ENCODE measurements at places on chromosomes 4 and X. TPM values are rescaled to one million over a fixed set of nuclear protein-coding genes. Genes with fewer than 3 reads are reported as not detected.

GRCh38 chrX:47217121-47217851 is 1.2 kb upstream of the CDK16 start:
- DNase-seq = no peak
- H3K4me1 ChIP-seq = peaks cover 6% of the 10 kb centered on the region
- no peaks in the 10 kb centered on the region for H3K27me3 ChIP-seq

DNA sequence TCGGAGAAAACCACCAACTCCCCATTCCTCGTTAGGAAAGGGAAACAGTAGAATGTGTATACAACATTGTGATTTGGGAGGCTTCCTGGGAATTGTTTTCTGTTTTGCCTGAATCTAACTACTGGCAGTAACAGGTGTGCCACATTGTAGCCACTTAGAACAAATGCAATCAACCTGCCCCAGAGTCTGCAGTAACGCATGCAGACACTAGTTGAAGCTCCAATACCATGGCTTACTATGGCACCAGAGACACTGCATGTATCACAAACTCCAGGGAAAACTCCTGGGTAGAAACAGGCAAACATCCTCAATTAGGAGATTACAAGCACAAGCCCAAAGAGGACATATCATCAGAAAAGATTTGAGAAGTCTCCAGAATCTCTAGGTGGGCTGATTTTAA is 154.2 kb upstream of the NEIL3 start:
- no peaks in the 10 kb centered on the region for H3K4me1 ChIP-seq
- H3K27me3 ChIP-seq = no peaks in the 10 kb centered on the region
- H3K27ac ChIP-seq = no peak overlapping the region
- no peaks in the 10 kb centered on the region for H3K36me3 ChIP-seq

DNA sequence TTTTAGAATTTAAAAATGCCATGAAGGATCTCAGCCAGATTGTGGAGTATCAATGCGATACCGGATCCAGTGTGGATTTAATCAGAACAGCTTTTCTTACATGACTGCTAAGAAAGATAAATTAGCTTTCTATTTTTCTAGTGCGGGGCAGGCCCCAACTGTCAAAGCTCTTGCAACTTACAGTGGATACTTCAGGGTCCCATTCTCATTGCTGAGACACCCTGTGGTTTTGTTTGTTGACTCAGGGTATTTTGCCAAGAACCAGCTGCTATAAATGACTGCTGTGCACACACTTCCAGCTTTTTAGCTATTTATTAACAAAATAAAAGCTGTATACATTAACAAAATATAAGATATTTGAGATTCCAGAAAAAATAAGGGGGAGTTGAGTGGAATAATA is 166.4 kb downstream of the DCLK2 start:
- H3K4me1 ChIP-seq = no peaks in the 10 kb centered on the region
- no peak overlapping the region for H3K4me3 ChIP-seq
- H3K27ac ChIP-seq = no peak overlapping the region
- DNase-seq = no peak
- no peaks in the 10 kb centered on the region for H3K27me3 ChIP-seq

- H3K36me3 ChIP-seq = no peaks in the 10 kb centered on the region
- peak within 1 kb of the TSS; percentile 93 for H3K27ac ChIP-seq
- DNase-seq = peak; percentile 97
- H3K27me3 ChIP-seq = no peaks in the 10 kb centered on the region
- peak within 1 kb of the TSS; percentile 83 for H3K4me3 ChIP-seq
- H3K4me1 ChIP-seq = no peaks in the 10 kb centered on the region
Measured at GRCh38 chrX:136880452-136881013, at the start of gene RBMX. TSS of gene RBMX (minus strand) at chrX:136880725. CDS start at chrX:136879427, 1,298 bp downstream.

GRCh38 chrX:125204681-125205132 is 115.0 kb upstream of the TEX13C start:
- no peaks in the 10 kb centered on the region for H3K36me3 ChIP-seq
- no peaks in the 10 kb centered on the region for H3K4me1 ChIP-seq
- H3K4me3 ChIP-seq = peak overlapping the region; percentile 51
- H3K27ac ChIP-seq = no peak overlapping the region

DNA sequence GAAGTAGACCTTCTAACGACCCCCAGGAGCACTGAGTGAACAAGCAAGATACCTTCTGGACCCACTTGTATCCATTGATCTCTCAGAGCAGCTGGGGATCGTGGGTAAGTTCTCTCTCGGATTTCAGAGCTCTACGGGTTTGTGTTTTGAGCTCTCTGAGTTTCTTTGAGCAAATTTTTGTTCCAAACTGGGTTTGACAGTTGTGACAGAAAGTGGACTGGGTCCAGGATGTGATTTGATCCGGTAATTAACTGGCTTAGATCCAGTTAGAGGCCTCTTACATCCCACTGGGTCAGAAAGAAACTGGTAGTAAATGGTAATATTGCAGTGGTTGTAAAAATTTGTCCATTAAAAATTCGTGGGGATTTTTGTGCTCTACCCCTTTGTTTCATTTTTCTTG is 459.2 kb downstream of the INPP4B start:
- H3K4me1 ChIP-seq = no peaks in the 10 kb centered on the region
- H3K27me3 ChIP-seq = no peaks in the 10 kb centered on the region
- no peak for DNase-seq
- no peak overlapping the region for H3K27ac ChIP-seq

DNA sequence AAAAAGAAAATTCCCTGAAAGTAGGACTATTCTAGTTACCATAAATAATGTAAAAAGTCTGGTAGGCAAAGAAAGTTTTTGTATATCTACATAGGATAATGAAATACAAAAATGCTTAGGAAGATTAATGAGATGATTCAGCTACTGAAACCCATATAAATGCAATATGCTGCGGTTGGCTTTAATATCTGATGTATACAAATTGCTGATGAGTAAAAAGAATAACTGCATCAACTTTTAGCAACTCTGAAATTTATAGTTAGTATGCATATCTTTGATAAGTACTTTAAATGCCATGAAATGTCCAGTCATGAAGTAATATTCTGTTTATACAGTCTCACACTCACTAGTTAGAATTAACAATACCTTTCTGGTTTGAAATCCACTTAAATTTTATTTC is 404.8 kb downstream of the TLL1 start:
- H3K36me3 ChIP-seq = no peaks in the 10 kb centered on the region
- H3K27me3 ChIP-seq = no peaks in the 10 kb centered on the region
- no peak overlapping the region for H3K4me3 ChIP-seq
- DNase-seq = no peak
- H3K4me1 ChIP-seq = no peaks in the 10 kb centered on the region
- H3K27ac ChIP-seq = no peak overlapping the region

DNA sequence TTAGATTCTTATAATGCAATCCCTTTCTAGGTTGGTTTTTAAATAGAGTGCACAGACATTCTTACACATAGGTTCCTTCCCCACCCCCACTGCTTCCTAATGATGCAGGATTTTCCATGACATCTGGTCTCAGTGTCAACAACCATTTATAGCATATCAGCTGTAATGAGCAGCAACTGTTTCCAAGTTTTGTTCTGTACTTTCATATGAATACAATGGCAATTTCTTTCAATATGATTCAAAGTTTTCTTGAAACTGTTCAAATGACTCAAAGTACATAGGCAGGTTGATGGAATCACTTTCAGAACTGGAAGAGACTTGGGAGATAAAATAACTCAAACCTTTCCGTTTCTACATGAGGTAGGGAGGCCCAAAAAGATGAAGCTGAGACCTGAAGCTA is 220.7 kb downstream of the CAMK2D start:
- DNase-seq = no peak
- H3K27ac ChIP-seq = no peak overlapping the region
- no peaks in the 10 kb centered on the region for H3K36me3 ChIP-seq
- H3K4me3 ChIP-seq = no peak overlapping the region
- H3K4me1 ChIP-seq = no peaks in the 10 kb centered on the region
- H3K27me3 ChIP-seq = no peaks in the 10 kb centered on the region

DNA sequence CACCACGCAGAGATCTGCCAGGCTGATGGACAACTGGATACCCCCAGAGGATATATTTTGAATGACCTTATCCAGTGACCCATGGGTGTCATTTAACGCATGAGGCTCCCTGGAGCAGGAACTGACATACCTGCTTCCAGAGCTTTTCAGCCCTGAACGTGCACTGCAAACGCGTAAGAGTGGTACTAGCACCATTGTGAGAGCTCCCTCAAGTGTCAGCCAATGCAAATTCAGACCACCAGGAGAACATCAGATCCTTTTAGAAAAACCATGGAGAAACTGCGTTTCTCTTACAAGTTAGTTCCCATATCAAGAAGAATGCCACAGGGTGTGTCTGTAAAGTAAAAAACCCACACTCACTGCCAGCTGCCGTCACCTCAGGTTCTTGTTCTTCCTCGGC is 7.3 kb downstream of the TREX2 start:
- no peak overlapping the region for H3K4me3 ChIP-seq
- H3K36me3 ChIP-seq = no peaks in the 10 kb centered on the region
- no peaks in the 10 kb centered on the region for H3K27me3 ChIP-seq
- DNase-seq = peak; percentile 50

DNA sequence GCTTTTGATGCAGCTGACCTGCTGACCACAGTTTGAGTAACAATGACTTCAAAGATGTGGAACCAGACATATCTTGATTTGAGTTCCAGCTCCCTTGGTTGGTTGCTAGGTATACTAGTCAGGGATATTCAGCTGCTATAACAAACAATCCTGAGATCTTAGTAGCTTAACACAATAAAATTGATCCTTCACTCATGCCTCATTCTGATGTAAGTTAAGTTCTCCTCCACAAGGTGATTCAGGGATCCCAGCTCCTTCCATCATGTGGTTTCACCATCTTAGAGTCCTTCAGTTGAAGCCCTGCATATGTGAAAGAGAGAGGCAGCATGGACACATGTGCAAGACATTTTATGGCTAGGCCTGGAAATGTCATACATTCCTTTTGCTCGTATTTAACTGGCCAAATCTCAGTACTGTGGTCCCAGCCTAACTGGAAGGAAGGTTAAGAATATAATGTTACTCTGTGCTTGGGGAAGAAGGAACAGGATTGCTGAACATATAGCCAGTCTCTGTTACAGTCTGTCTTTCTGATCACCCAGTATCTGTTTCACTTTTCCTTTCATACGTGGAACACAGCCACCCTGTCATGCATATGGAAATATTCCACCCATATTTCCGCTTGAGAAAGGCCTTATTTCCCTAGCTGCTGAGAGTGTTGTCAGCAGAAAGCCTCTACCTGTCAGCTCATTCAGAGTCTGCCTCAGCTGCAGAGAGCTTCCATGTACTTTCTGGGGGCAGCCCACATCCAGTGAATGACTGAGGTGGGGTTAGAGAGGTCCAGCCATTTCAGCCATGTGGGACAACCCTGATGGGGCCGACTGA is 7.1 kb downstream of the SMIM9 start:
- H3K27me3 ChIP-seq = no peaks in the 10 kb centered on the region
- no peaks in the 10 kb centered on the region for H3K4me1 ChIP-seq

GRCh38 chr4:16669036-16669435 is 229.4 kb downstream of the LDB2 start:
- H3K4me1 ChIP-seq = peaks cover 18% of the 10 kb centered on the region
- no peaks in the 10 kb centered on the region for H3K36me3 ChIP-seq
- H3K27me3 ChIP-seq = no peaks in the 10 kb centered on the region
- no peak overlapping the region for H3K4me3 ChIP-seq
- H3K27ac ChIP-seq = no peak overlapping the region

DNA sequence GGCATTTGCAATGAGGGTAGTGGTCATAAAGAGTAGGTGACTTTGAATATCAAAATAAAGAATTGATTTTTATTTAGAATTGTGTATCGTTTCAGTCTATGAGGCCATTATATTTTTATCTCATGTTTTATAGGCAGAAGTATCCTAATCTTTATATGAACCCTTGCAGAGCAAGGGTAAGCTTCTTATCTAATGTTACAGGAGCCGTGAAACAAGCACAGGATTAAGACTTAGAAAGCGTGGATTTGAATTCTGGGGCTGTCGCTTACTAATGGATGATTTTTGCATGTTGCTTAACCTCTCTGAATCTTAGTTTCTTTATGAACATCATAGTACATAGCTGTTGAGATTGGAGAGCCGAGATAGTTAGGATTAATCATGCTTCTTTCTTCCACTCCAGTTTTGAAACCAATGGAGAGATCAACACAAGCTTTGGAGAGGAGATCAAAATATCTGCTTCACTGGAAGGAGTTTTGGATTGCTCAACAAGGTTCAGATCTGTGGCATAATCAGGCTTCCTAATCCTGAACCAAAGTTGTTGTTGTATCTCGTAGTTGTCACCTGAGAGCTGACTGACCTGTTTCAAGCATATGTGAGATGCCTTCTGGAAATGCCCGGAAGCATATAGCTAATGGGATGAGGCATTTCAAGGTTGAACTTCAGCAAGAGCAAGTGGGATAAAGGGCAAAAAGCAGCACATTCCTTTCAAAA is 166.9 kb upstream of the GK2 start:
- no peaks in the 10 kb centered on the region for H3K4me1 ChIP-seq
- no peak overlapping the region for H3K4me3 ChIP-seq
- no peaks in the 10 kb centered on the region for H3K36me3 ChIP-seq
- H3K27ac ChIP-seq = no peak overlapping the region
- no peak for DNase-seq

DNA sequence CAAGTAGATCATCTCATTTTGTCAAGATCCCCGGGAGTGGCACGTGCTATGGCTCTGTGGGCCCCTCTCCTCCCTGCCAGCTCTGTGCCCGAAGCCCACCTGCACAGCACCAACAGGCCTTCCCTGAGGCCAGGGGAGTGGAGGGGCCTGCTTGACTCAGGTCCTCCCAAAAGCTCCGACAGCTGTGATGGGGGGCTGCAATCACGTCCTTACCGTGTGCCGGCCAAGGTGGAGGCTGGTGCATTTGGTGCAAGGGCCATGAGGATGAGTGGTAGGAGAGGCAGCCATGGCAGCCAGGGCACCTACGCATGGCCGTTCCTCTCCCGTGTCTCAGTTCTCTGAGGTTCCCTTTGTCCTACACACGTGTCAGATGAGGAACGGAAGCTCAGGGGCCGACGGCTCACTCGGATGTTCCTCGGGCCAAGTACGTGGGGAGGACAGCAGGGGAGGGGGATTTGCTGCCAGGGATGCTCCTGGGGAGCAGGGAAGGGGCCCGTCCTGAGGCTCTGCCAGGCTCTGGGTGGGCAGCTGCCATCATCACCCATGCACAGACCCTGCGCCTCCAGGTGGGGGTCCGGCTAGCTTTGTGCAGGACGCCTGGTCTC is 95.8 kb downstream of the HMX1 start:
- no peak overlapping the region for H3K4me3 ChIP-seq
- H3K36me3 ChIP-seq = no peaks in the 10 kb centered on the region
- DNase-seq = no peak
- H3K27ac ChIP-seq = no peak overlapping the region

TXK gene
- total RNA-seq = 3.6 TPM

MTNR1A gene
- 1.5 TPM for total RNA-seq

TMEM150C gene
- 11.4 TPM for total RNA-seq

ZCCHC12 gene
- total RNA-seq = 0.31 TPM

GATA1 gene
- 0.24 TPM for total RNA-seq

PNMA6F gene
- 1.2 TPM for total RNA-seq

ATP2B3 gene
- 1.2 TPM for total RNA-seq

HPGD gene
- 2.1 TPM for total RNA-seq

SPANXA1 gene
- 8.3 TPM for total RNA-seq

ZNF280C gene
- 34.4 TPM for total RNA-seq

MFAP3L gene
- total RNA-seq = 78.6 TPM

Measured in testis (tissue), 5 donors.